CD8-positive, alpha-beta memory T cell (primary cell): ENCODE measurements at places on chromosomes 6 and 20. TPM values are rescaled to one million over a fixed set of nuclear protein-coding genes. Genes with fewer than 3 reads are reported as not detected.

- DNase-seq, result no peak
Measured at GRCh38 chr6:3819161-3820110, 29.7 kb upstream of the FAM50B start.

DNA sequence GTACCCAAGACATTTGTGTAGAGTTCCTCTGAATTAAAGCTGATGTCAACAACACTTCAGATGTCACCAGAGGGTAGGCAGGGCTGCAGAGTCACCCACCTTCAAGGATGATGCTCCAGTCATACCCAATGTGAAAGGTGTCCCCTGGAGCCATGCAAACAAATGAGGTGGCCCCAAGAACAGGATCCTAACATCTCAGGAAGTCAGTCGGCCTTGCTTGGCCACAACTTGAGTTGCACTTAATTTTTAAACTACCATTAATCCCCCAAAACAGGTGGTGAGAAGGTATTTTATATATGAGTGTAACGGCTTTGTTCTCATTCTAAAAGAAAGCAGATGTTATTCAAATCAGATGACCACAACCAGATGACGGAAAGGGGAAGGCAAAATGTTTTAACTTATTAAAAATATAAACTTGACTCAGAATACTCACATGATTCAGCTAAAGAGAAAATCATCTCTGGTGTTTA is 21.1 kb upstream of the SERPINB1 start:
- peak; percentile 57 for DNase-seq

DNA sequence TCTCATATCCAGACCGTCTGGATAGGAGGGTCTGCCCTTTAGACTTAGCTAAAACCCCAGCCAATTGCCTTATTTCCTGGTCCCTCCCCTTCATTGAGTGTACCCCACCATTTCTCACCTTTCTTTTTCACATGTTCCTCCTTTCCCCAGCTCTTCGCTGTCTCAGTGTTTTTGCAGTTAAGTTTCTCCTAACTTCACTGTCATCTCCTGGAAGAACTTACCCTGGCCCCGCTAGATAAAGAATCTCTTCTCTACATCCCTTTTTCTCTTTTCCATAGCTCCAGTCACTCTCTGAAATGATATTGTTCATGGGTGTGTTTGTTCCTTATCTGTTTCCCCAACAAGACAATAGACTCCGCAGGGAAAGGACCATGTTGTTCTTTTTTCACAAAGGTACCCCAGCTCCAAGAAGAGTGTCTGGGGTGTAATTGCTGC is 208.8 kb downstream of the TSHZ2 start:
- DNase-seq, result no peak

DNA sequence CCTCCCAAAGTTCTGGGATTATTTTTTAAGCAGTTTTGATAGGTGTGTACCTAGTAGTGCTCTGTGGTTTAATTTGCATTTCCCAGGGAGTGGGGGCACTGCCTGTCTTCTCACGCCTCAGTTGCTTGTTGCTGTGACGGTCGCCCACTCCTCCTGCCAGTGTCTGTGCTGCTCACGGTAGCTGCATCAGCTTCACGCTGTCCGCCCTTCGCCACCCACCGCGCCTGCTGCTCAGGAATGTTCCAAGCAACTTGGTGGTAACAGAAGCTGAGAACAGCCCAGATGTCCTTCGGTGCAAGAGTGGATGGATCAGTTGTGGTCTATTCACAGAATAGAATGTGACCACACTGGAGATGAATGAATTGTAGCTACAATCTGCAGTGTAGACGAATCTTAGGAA is 22.9 kb downstream of the DNAJC5 start:
- DNase-seq, result no peak

DNA sequence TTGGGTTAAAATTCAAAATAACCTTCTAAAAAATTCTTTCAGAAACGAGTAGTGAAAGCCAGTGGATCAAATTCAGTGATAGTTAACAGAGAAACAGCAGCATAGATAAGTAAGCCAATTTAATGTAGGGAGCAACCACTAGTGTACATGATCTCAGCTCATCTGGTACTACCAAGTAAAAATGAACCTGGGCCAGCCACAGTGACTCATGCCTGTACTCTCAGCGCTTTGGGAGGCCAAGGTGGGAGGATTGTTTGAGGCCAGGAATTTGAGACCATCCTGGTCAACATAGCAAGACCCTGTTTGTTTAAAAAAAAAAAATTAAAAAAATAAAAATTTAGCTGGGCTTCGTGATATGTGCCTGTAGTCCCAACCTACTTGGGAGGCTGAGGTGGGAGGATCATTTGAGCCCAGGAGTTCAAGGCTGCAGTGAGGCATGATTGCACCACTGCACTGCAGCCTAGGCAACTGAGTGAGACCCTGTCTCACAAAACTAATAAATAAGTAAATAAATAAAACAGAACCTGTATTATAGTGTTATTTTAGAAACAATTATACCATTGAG is 32.4 kb downstream of the CBFA2T2 start:
- DNase-seq, result no peak

DNA sequence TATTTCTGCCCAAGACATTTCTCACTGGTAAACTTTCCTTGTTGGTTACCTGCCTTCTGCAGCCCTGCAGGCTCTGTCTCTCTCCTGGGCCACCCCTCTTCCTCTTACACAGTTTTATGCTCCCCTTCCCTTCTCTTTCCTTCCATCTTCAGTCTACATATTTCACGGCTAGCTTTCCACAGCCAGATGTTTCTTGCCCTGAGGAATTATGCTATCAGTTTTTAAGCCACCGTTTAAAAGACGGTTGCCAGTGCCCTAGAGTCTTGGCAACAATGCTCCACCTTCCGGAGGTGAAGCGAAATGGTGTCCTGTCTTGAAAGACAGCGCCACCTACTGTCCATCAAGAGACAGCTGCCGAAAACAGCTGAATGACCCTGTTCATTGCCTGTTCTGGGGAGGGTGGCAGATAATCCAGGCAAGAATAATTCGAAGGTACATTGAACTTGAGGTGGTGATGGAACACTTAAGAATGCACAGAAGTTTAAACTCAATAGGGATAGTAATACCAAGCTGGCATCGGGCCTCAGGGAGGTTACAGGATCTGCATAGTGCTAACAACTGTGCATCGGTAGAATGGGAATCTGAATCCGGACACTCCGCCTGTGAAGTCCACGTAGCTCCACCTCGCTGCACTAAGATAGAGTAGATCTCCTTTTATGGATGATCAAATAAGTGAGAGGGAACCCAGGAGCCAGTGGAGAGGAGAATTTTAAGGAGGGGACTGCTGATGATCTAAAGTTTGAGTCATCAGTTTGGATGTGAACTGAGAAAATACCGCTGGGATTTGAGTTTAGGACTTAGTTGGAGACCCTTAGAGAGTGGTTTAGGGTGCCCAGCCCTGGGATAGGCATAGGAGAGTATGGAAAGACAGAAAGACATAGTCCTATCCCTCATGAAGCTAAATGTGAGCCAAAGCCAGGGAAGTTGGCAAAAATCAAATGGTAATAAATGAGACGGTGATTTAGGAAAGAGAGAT is 4.8 kb upstream of the TRIM40 start:
- peak; percentile 51 for DNase-seq

DNA sequence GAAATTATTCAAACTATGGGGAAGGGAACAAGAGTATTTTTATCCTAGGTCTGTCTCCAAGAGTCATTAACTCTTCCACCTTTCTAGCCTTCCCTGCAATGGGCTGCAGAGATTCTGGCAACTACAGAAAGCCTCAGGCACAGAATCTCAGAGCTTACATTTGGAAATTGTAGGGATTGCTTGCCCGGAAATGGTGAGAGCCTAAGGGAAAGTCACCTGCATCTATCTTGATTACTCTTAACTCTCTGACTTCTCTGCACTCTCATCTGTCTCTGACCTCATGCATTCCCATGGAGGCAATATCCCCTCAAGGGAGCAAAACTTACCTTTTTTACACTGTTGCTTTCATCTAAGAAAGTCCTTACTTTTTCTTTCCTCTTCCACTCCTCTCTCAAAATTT is 513.2 kb upstream of the MARCKS start:
- DNase-seq, result no peak

GRCh38 chr6:12890171-12890790 is 173.7 kb downstream of the PHACTR1 start:
- no peak for DNase-seq

DNA sequence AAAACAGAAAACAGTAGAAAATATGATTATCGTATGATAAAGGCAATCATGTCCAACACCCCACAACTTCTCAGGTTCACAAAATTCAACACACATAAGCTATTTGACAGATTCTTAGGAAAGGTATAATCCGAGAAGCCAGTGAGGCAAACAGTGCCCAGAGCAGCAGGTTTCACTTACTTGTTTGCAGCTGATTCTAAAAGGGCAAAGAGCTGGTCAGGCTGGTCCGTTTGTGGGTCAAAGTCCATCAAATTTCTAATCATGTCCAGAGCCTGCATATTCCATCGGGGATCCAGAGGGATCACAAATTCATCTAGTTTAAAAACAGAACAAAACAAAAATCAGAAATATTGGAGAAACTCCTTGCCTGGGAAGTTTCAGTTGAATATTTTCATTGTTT is 69.8 kb upstream of the LYRM2 start:
- no peak for DNase-seq

- DNase-seq, result no peak
Measured at GRCh38 chr6:8543714-8544113, 108.4 kb upstream of the SLC35B3 start.

DNA sequence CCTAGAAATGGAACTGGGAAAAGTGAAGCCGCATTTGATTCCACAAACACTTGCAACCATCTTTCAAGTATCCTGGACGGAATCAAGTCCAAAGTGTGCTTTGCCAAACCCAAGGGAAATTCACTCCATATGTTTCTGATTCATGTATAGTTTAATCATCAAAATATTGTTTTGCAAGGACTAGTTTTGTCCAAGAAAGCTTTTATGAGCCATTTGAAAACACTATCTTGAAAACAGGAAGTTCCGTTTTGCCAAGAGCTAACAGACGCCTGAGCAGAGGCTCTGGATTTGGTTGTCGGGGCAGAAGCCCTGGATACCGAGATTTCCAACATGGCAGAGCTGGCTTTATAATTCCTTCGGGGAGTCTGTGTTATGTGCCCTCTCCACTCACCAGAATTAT is 251.1 kb downstream of the PHACTR1 start:
- DNase-seq, result no peak

- no peak for DNase-seq
Measured at GRCh38 chr6:5995658-5995948, 11.1 kb downstream of the NRN1 start.

MOG gene
- polyA plus RNA-seq, result not detected

OR2B6 gene
- not detected for polyA plus RNA-seq

AKIRIN2 gene
- polyA plus RNA-seq, result 55.6 TPM

C20orf204 gene
- polyA plus RNA-seq, result 0.40 TPM

SLC32A1 gene
- polyA plus RNA-seq, result not detected
